Thoracic aorta (tissue), 2 donors: ENCODE measurements at places on chromosomes 11 and 22.

GRCh38 chr11:123504401-123504800 is 74.3 kb downstream of the GRAMD1B start:
- no peak for DNase-seq

DNA sequence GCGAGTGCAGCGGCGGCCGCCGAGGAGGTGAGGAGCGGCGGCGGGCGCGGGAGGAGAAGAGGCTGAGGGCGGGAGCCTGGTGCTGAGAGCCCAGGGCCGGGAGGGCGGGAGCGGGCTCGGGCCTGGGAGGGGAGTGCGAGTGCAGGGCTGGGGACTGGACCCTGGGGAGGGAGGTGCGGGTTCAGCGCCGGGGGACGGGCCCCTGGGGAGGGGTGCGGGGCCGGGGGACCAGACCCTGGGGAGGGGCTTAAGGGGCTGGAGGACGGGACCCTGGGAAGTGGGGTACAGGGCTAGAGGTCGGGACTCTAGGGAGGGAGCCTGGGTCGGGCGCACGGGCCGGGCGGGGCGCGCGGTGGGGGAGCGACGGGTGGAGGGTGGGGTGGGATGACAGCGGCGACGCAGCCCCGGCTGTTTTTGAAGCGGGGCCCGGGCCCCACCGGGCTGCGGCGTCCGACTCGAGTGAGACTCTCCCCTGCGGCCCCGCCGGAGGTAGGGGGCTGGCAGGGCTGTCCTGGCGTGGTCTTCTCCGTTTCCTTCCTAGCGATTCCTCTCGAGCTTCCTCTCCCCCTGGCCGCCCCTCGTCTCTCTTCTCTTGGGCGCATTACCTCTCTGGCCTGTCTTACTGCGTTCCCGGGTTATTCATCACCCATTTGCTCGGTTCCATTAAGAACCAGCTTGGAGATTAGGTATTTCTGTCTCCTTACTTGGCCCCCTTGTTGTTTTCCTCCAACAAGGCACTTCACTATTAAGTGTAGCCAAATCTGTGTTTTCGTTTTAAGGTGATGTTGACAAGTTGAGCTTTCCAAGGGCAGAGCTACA is 754 bp downstream of the NUP50 start:
- DNase-seq = no peak

DNA sequence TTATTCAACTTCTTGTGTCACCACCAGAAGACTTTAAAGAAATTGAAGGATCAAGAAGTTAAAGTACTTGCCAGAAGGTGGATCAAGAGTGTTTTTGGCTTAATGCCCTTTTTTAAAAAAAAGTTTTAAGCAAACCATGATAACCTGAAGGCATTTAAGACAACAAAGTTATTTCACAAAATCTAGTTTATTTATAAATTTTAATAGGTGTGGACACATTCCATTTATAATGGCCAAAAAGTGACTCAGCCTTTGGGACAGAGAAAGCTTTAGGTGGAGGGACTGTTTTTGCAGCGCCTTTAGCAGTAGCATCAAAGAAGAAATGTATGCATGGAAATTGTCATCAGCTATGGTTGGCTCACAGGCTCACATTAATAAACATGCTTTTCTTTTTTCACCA is 17.9 kb downstream of the TCP11L1 start:
- no peak for DNase-seq

DNA sequence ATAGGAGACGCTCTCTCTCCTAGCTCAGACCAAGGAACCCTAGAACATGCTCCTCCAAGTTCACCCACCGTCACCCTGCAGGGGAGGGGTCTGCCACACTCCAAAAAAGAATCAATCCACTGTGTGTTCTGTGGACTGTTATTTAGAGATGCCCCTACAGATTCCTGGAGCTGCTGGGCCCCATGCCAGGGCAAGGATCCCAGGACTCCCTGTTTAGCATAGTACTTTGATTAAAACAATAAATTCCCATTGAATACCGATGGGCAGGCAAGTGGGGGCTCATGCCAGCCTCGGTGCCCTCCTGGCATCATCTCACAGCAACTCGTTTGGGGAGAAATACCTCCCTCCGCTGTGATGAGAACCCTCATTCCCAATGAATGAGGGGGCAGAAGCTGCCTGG is 247.5 kb downstream of the ST3GAL4 start:
- DNase-seq = no peak

- no peak for DNase-seq
These were observed 41.4 kb downstream of the PACSIN2 start for GRCh38 chr22:42973536-42973881.
